Fibroblast of upper back skin (primary cell): ENCODE measurements at places on chromosomes 16 and 17.

GRCh38 chr16:29806641-29807425, 504 bp downstream of the MAZ start:
- peak; percentile 53 for DNase-seq

- peak; percentile 49 for DNase-seq
These were observed 21.5 kb upstream of the RFFL start for GRCh38 chr17:35084987-35085386.

- no peak for DNase-seq
These were observed 26.5 kb downstream of the RHBDL3 start for GRCh38 chr17:32292094-32292493.

GRCh38 chr16:17026600-17027242, 444.0 kb downstream of the XYLT1 start:
- no peak for DNase-seq

- DNase-seq, result no peak
These were observed 214.9 kb upstream of the MON1B start for GRCh38 chr16:76976101-76976500.

GRCh38 chr17:34703533-34703932, 124.2 kb downstream of the TMEM132E start:
- DNase-seq, result peak; percentile 18
